Activated T-helper 9 cell treated with anti-CD3 and anti-CD28 coated beads, Interleukin-2, amount 50 U/mL, for 16 hours (primary cell): ENCODE measurements at places on chromosomes 12 and 14.

DNA sequence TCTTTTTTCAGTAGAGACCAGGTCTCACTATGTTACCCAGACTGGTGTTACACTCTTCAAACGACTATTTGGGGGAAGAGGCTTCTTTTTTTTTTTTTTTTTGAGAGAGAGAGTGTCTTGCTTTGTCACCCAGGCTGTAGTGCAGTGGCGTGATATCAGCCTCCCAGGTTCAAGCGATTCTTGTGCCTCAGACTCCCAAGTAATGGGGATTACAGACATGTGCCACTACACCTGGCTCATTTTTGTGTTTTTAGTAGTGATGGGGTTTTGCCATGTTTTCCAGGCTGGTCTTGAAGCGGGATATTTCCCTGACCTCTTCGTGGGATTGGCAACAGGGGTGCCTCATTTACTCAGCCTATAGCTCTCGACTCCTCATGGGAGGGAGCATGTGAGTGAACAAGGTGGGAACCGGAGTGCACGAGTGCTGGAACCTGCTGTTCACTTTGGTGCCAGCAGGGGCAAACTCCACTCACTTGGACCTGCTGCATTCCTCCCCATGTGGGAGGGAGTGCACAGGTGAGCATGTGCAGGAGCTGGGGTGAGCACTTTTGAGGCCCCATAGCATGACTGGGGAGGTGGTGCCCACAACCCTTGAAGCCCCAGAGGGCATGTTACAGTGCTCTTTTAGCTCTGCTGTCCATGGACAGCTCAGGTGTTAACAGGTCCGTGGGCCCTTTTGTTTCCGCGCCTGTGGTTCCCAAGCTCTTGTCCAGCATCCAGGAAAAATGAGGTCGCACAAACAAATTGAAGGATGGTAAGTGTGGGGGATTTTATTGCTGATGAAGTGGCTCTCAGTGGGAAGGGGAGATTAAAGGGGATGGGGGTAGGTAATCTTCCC is 79.1 kb upstream of the HECTD1 start:
- peak; percentile 1 for DNase-seq

DNA sequence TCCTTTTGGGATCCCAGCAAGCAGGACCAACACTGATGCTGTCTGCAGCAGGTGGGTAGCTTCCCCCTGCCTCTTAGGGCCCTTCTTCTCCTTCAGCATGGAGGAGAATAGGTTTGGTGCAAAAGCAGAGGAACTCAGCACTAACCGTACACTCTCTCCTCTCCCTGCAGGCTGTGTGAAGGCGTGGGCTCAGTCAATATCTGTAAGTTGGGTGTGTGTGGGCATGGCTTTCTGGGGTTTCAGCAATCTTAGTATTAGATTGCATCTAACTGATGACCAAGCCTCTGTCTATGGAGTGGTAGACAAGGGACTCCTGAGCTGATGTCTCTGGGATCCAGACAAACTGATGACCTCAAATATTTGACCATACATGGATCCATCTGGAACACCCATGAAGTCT is 14.3 kb downstream of the KRT85 start:
- DNase-seq = no peak

GRCh38 chr14:94907626-94908261 is 137.8 kb upstream of the GSC start:
- no peak for DNase-seq

DNA sequence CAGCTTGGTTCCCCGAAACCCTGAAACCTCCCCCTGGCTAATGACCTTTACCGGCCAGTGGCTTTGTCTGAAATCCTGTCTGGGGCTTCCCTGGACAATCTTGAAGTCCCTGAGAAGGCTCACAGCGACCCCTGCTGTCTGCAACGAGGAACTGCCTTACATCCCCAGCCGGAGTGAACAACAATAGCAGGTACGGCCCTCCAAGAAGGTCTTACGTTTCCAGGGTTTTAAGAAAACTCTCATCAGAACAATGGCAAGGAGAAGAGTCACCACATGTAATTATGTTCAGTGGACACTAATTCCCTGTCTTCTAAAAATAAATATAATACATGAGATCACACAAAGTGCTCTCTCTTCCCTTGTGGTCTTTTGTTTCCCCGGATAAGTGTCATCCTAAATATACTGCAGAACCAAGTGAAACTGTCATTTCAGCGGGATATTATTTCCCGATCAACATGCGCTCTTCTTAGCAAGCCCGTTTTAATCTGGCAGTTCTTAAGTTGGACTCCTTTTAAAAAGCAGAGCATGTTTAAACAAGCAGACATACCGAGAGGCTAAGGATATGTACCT is 53.3 kb downstream of the RBM19 start:
- peak; percentile 13 for DNase-seq

DNA sequence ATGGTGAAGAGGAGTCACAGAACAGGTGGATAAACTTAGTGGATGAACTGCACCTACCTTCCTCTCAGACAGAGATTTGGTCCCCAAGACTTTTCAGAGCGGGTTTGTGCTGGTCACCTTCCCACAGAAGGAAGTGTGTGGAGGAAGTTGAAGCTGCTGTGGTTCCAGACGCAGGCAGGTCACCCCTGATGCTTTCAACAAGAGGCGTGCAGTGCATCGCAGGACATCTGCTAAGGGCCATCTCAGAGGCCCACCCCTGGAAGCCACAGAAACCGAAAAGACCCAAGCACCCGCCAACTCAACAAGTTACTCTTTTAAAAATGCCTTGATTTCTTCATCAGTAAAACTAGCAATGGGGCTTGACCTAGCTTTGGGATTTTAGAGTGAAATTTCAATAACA is 1.0 kb upstream of the GPX2 start:
- no peak for DNase-seq

- no peak for DNase-seq
Measured at GRCh38 chr14:68113343-68113930, 293.9 kb downstream of the RAD51B start.

DNA sequence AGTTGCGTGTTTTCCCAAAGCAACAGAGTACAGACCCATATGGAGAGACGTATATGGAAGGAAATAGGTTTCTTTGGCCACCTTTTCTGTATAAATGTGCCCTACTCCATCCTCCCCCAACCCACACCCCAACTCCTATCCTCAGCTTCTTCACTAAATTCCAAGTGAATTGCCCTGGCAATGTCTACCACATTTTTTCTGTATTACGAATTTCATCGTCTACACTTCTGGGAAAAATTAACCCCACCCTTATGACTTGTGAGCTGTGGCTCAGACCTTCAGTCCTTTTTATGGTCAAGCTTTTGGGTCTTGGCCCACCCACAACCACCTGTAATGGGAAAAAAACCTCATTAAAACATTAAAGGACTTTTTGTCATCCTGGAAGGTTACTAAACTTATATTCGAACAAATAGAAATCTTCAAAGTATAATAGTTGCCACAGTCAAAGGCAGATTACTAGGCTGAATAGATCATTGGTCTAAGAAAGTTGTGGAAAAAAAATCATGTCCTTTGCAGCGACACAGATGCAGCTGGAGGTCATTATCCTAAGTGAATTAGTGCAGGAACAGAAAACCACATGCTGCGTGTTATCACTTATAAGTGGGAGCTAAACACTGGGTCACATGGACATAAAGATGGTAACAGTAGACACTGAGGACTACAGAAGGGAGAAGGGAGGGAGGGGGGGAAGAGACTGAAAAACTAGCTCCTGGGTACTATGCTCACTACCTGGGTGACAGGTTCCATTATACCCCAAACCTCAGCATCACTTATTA is 15.7 kb upstream of the NFKBIA start:
- DNase-seq = no peak

DNA sequence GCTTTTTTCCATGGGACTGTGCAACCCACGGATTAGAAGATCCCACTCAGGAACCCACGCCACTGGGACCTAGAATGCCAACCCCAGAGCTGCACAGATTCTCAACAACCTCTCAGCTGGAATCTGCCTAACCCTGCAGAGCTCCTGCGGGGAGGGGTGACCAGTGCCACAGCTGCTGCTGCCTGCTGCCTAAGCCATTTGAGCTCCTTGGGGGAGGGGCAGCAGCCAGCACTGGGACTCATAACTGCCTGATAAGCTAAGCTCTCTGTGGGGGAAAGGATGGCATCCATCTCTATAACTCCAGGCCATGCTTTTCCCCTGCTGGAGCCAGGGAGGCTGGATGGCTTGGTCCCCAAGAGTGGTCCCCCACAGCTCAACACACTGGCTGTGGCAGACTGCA is 182.8 kb downstream of the SLC5A8 start:
- no peak for DNase-seq

GRCh38 chr12:10406725-10407124 is 2.8 kb downstream of the KLRC4 start:
- DNase-seq = no peak

DNA sequence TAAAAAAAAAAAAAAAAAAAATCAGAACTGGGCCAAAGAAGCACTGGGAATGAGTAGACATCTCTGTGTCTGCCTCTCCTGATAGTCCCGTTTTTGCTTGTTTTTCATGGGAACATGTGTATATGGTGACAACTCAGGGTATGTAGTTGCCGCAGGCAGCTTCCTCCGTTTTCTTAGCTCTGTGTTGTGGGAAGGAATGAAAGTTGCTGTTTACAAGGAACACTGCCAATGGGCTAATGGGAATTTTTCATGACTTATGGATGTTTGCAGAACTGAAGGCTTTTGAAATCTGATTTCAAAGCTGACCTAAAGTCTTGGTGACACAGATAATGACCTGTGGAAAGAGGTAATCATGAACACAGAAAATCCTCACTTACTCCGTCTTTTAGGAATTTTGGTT is 146.4 kb upstream of the BTG1 start:
- DNase-seq = no peak

DNA sequence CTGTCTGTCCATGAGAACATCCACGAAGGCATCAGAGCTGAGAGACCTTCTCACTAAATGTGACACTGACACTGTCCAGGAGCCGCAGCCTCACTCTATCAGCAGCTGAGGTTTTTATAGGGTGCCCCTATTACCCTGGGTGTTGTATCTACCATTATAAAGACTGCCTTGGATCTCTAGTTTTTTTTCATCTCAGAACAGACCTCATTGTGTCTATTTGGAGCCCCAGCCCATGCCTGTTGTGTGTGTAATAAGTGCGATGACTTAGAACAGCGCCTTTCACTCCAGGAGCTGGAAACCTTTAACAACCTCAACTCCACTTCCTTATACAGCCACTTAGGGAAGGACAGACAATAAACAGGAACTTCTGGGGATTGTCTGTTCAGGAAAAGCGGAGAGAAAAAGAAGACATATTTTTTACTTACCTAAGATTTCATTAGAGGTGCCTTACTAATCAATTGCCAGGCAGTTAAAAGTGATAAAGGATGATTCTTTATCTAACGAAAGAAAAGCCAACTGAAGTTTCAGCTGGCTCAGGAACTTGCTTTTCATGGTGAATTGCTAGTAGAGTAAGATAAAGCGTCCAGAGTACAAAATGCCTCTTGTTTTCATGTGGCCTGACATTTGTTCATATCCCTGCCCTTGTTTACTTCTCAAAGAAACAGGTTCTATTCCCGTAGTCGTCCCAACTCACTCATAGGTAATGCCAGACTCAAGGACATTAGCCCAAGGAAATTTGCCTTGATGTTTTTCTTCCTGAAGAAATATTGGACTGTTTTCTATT is 420.6 kb downstream of the RAD51B start:
- DNase-seq = no peak

DNA sequence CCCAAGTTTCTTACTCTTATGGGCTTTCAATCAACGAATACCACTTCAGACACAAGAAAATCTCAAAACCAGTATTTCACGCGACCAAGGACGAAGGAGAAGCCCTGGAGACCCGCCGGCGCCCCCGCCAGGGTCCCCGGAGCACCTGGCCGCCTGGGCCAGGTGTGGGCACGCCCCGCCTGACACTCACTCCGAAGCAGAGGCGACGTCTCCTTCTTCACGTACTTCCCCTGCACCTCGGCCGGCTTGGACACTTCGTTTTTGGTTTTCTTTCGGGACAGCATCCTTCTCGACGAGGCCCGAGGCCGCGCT is 466 bp downstream of the SAV1 start:
- no peak for DNase-seq

GRCh38 chr12:24600551-24600950 is 348.4 kb downstream of the BCAT1 start:
- no peak for DNase-seq

GRCh38 chr12:27179400-27180214 is 64.5 kb upstream of the STK38L start:
- no peak for DNase-seq

DNA sequence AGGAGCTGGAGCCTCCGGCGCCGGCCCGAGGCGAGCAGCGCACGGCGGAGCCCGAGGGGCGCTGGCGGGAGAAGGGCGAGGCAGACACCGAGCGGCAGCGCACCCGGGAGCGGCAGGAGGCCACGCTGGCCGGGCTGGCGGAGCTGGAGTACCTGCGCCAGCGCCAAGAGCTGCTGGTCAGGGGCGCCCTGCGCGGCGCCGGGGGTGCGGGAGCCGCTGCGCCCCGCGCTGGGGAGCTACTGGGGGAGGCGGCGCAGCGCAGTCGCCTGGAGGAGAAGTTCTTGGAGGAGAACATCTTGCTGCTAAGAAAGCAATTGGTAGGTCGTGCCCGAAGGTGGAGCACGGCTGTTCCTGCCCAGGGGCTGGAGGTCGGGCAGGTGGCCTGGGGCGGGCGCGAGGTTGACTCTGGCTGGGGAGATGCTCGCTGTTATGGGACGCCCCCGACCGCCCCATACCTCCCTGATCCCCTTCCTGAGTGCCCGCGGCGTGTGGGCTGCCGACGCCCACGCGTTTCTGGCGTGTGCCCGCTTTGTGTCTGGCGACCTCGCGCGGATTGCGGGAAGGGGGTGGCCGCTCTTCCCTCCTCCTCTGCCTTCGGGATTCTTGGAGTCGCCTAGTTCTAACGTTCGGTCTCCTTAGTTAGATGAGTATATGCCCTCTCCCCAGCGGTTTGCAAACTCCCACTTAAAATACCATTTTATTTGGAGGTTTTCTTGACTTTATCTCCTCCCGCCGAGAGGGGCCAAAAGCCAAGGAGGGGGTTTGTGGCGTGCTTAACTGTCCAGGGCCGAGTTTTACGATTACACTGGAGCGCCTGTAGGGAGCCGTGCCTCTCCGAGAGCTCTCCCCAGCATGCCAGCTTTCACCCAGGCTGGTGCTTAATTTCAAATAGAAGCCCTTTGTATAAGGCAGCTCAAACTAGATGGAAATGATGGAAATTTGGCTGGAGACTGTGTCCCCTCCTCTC is 752 bp downstream of the DACT1 start:
- no peak for DNase-seq

DNA sequence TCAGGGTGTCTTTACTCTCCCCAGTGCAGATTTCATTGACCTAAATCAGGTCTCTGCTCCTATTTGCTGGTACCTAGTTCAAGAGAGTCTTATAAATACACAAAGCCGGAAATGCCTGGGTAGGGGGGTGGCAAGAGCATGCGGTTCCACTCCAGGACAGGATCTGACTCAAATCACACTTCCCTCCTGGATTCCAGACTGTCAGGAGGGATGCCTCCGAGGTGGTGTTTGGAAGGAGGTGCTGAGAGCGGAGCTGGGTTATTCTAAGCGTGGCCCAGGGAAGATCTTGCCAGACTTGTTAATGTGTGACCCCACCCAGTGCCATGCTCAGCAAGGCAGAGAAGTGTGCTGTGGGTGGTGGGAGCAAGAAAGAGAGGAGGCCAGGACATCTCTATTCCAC is 49.8 kb downstream of the B4GALNT3 start:
- no peak for DNase-seq

DNA sequence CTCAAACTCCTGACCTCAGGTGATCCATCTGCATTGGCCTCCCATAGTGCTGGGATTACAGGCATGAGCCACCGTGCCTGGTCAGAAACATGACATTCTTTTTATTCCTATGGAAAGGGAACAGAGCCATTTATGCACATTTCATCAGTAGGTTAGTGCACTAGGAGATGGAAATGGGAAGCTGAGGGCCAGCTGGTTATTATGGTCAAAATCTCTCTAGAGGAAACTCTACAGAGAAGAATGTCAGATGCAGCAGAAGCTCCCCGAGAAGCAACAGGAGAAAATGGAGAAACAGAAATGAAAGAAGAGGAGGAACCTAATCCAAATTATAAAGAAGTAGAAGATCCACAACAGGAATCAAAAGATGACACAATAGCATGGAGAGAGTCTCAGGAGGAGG is 2.7 kb downstream of the CFAP251 start:
- no peak for DNase-seq
